ENCODE measurements at places on chromosomes 3 and 15.

GRCh38 chr3:64260431-64260830 lies 35.2 kb upstream of the PRICKLE2 start:
- DNase-seq: no peak

- no peak for DNase-seq
Observed at GRCh38 chr3:123758081-123758564, 126.0 kb downstream of the MYLK start.

GRCh38 chr15:71883447-71883846 lies 73.1 kb downstream of the NR2E3 start:
- DNase-seq: no peak

- no peak for DNase-seq
Observed at GRCh38 chr15:93205413-93205812, 116.4 kb upstream of the RGMA start.

DNA sequence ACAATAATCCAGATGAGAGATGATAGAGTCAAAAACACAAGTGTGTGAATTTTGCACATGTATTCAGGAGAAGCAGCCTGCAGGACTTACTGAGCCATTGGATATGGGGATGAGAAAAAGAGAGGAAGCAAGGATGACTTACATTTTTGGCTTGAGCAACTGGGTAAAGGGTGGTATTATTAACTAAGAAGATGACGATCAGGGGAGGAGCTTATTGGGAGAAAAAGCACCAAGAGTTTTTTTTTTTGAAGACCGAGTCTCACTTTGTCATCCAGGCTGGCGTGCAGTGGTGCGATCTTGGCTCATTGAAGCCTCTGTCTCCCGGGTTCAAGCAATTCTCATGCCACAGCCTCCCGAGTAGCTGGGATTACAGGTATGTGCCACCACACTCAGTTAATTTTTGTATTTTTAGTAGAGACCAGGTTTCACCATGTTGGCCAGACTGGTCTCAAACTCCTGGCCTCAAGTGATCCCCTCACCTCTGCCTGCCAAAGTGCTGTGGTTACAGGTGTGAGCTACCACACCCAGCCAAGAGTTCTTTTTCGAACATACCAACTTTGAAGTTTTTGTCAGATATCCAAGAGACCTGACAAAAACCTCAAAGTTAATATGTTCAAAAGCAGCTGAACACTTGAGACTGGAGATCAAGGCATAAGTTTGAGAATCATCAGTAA lies 14.8 kb upstream of the SH3BP5 start:
- no peak for DNase-seq
